Activated T-cell treated with anti-CD3 and anti-CD28 coated beads, Interleukin-2, amount 50 U/mL, for 1 hour (primary cell): ENCODE measurements at places on chromosomes 16 and 17.

DNA sequence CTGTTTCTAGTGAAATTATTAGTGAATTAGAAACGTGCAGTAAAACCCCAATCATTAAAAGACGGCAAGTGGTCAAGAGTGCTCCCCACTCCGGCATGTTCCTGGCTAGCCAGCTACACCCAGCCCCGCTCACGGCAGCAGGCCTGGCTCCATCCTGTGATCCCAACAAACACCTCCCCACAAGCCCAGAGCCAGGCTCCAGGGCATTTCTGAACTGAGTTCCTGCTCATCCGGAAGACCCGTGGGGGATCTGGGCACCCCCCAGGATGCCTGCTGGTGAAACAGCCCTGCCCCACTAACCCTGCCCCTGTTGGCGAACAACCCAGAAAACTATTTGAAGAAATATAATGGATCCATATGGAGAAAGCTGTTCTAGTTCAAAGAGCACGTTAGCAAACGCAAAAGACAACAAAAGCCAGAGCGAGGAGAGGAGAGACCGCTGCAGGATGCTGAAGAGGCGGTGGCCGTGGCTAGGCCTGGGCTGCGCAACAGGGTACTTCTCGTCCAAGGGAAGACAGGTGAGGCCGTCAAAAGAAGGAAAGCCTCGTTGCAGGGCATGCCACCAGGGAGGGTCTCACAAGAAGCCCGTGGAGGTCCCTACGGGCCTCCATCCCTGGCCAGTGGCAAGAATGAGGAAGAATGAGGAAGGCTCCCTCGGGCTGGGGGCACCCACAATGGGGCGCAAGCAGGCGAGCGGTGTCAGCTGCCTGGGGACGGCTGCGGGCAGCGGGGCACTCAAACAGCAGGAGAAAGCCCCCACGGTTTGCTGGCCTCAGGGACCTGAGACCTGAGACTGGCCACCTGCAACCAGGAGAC lies 19.2 kb downstream of the SLC16A3 start:
- no peak for DNase-seq

GRCh38 chr16:88047462-88047861 lies 96.2 kb downstream of the BANP start:
- DNase-seq: no peak

GRCh38 chr17:75457047-75457654 lies 716 bp downstream of the TMEM94 start:
- DNase-seq: no peak

DNA sequence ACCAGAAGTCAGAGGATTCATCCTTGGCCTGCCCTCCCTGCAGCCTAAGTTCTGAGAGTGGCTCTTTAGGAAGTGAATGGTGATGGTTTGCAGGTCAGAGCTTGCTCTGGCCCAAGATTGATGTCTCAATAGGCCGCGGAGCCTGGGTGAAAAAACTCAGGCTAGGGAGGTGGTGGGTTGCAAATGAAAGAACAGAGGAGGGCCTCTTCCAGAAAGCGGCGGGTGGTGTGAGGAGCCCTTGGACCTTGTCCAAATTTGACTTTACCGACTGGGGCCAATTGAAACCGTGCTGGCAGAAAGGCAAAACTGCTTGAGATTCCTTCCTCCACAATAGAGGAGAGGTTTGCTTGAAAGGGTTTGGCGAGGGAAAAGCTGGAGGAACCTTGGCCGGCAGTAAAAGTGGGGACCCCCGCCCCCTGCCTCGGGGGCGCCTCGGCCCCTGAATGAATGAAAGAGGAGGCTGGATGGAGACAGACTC lies 331.3 kb downstream of the SEC14L1 start:
- no peak for DNase-seq

DNA sequence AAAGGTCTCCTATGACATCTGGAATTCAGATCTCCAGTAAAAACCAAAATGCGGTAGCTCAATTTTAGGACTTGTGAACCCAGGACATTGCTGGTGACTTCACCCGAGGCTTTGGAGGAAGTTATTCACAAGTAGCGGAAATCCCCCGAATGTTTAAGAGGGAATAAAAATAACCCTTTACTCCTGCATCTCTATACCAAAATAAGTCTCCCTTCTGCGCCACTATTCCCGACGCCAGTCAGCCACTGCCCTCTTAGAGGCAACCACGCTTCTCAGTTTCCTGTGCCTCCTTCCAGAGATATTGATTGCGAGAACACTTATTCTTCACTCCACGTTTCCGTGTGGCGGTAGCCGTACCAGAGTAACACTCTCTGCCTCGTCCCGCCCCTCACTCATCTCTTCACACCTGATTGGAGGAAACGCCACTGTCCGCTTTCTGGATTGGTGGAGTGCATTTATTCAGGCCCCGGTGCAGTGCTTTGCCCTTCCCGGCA lies 27.4 kb downstream of the EMP2 start:
- DNase-seq: peak; percentile 49
